ENCODE measurements at places on chromosomes 5 and 9. TPM values are rescaled to one million over a fixed set of nuclear protein-coding genes. Genes with fewer than 3 reads are reported as not detected.

Gene SPAG8
- total RNA-seq = 0.52 TPM

Gene MEGF9
- total RNA-seq = 48.9 TPM

DNA sequence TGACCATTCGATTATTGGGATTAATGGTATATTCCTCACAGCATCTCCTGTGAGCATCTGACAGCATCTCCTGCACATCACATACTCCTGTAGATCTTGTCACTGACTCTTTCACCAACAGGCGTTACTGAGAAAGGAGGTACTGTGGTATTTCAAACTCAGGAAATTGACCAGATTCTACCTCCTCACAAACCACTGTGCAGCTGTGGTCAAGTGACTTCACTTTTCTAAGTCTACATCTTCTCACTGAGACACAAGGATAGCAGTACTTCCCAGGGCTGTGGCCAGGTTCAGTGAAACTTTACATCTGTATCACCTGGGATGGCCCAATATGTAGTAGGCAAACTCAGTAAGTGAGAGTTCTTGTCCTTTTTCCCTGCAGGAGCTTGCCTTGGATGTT lies 332.3 kb upstream of the ADAMTSL1 start:
- DNase-seq = no peak

DNA sequence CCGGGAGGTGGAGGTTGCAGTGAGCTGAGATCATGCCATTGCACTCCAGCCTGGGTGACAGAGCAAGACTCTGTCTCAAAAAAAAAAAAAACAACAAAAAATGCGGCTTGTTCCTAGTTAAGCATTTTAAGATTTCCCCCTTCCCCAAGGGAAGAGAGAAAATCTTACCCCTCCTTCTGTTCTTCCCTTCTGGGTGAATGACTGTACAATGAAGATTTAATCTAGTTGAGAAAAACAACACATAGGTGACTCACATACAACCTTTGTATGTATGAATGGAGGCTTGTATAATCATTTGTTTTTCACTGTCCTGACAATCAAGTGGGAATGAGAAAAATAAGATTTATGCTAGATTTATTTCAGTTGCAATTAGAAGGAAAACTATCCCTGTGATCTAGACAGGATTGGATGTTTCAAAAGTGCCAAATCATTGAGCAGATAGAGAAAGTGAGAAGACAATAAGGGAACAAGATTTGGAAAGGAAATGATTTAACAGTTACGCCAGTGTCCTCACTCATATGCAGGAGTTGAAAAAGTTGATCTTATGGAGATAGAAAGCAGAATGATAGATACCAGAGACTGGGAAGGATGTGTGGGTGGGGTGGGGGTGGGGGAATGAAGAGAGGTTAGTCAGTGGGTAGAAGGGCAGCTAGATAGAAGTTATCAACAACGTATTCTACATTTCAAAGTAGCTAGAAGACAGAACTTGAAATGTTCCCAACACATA lies 16.7 kb downstream of the GDA start:
- no peak for DNase-seq

GRCh38 chr5:54040804-54041203 lies 269.6 kb downstream of the ARL15 start:
- DNase-seq = no peak

DNA sequence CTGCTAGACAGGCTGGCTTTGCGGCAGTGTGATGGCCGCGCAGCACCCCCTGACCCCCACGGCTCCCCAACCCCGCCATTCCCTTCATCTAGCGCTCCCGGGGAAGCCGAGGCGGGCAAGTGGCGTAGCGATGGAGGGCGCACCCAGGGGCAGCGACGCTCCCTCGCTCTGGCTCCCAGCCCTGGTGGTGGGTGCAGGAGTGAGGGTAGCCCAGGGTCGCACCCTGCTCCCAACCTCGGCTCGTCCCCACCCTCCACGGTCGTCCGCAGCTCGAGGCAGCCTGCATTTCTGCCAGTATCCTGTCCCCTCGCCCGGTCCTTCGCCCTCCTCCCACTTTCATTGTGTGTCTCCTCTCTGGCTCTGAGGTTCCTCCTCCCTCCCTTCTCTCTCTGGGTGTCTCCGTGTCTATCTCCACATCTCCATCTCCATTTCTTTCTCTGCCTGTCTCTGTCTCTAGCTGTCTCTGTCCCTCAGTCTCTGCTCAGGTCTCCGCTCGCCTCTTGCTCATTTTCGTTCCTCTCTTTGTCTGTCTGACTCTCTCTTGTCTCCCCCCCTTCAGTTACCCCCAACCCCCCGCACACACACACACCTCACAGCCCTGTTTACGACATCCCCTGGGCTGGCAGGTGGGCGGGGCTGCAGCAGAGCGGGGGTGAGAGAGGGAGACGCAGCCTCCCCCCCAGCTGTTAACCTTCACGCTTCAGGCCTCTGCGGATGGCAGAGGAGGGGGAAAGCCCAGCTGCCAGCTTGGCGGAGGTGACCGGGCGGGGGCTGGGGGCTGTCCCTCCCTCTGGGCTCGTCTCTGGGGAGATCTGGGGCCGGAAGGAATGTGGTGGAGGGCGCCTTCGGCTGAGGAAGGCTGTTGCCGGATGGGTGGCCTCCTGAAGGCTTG lies 48.7 kb upstream of the PSD2 start:
- no peak for DNase-seq

Gene CCDC187
- not detected for total RNA-seq

DNA sequence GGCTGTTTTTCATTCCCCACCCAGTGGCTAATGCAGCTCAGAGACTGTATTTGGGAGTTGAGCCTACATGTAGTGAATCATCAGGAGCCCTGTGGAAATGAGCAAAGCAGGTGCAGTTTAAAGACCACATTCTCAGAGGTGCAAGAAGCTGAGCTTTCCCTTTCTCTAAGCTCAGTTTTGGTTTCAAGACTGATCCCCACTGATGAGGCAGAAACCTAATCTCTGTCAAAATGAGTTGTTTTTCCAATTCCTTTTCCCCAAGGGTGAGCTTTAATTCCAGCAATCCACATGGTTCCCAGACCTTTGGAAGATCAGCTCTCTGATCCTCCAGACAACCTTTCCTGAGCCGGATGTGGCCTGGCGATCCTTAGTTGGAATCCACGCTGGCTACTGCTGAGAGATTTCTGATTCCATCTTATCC lies 420.5 kb downstream of the EBF1 start:
- DNase-seq = no peak

DNA sequence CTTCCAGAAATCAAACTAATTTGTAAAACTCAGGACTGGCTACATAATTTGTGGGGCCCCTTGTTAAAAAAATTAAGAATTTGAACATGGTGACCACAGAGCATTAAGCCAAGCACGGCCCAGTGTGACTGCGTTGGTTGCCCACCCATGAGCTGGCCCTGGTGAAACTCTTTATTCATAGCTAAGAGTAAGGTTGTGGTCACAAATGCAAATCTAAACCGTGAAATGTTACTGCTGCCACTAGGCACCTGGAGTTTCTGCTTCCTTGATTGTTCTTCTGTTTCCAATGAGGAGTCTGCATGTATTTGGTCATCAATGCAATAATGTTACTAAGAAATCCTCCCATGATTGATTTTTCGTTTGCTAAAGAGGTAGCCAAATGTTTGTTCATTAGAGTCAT lies 4.2 kb downstream of the GCNT1 start:
- DNase-seq = no peak

GRCh38 chr9:651371-651770 lies 190.1 kb upstream of the DMRT1 start:
- DNase-seq = no peak

Gene ARHGEF28
- 46.7 TPM for total RNA-seq

DNA sequence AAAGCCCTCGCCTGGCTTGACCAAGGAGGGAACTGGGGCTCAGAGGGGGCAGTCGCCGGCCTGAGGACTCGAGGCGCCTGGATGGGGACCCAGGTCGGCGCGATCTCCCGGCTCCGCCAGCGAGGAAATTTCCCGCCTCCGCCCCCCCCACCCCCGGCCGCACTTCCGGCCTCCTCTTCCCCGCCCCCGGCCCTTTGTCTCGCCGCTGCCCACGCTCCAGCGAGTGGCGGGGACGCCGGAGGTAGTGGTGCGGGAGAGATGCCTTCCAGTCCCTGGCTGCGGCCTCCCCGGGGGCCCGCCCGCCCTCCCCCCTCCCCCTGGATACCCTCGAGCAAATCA lies 448 bp upstream of the GPRIN1 start:
- DNase-seq = no peak

- DNase-seq = no peak
These were observed 136.1 kb upstream of the ELAVL2 start for GRCh38 chr9:23962101-23962500.

DNA sequence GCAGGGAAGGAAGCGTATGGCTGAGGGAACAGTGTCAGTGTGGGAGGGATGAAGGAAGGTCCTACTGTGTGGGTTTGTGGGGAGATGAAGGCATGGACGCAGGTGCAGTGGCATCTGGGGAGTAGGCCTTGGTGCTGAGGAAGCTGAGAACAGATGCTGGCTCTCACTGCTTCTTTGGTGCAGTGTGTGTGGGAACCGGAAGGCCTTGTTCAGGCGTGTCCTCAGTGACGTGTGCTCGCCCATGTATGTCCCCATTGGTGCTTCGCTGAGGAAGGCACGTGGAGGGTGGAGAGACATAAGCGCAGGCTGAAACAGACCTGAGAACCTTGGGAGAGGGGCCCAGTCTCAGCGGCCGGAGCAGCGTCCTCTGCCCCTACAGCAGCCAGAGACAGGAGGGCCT lies 18.7 kb downstream of the ADAMTS13 start:
- no peak for DNase-seq

DNA sequence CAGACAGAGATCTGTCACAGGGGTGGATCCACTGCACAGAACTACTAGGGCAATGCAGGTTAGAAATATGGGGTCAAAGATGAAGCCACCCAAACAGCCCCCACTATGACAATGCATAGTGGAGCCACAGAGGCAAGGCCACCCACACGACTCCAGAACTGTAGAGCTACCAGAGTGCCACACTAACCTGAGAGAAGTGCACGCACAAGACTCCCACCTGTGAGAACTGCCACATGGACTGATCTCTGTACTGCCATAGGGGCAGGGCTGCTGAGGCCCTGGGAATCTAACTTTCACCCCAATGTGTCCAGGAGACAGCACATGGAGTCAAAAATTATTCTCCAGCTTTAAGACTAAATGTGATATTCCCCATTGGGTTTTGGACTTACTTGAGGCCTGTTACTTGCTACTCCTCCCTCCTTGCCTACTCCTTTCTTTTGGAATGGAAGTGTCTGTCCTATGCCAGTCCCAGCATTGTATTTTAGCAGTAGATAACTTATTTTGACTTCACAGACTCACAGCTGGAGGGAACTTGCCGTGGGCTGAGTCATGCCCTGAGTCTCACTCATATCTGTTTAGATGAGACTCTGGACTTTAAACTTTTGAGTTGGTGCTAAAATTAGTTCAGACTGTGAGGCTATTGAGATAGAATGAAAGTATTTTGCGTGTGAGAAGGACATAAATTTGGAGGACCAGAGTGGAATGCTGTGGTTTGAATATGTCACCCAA lies 853.3 kb downstream of the MAT2B start:
- DNase-seq = no peak

- DNase-seq = peak; percentile 84
These were observed 62.3 kb downstream of the HMCN2 start for GRCh38 chr9:130327781-130328348.

- peak; percentile 84 for DNase-seq
These were observed 31.1 kb upstream of the ADAMTSL1 start for GRCh38 chr9:18442629-18443491.

DNA sequence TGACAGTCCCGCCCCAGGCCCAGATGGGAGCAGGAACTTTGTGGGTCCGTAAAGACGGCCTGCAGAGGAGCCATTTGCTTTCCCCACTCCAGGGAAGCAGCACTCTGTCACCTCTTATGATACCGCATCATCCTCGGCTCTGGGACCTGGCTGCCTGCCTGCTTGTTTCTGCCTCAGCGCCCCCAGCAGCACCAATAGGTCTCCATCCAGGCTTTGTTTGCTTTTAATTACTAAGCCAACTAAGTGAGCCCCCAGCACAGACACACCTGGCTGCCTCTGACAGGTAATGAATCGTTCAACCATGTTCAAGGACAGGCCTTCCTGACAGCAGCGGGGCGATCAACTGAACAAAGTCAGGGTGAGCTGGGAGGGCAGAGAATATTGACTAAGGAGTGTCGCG lies 141.4 kb downstream of the C5orf15 start:
- peak; percentile 58 for DNase-seq

GRCh38 chr9:123327697-123328100 lies 28.3 kb upstream of the CRB2 start:
- no peak for DNase-seq

GRCh38 chr9:70410368-70410767 lies 4.1 kb downstream of the KLF9 start:
- DNase-seq = peak; percentile 26

Gene SPINK1
- total RNA-seq = 2.5 TPM

GRCh38 chr5:115962565-115963402 lies 509 bp downstream of the LVRN start:
- DNase-seq = peak; percentile 72

Gene CD274
- 0.64 TPM for total RNA-seq

GRCh38 chr5:116479776-116480675 lies 94.6 kb downstream of the SEMA6A start:
- DNase-seq = no peak

Gene SV2C
- 0.16 TPM for total RNA-seq

DNA sequence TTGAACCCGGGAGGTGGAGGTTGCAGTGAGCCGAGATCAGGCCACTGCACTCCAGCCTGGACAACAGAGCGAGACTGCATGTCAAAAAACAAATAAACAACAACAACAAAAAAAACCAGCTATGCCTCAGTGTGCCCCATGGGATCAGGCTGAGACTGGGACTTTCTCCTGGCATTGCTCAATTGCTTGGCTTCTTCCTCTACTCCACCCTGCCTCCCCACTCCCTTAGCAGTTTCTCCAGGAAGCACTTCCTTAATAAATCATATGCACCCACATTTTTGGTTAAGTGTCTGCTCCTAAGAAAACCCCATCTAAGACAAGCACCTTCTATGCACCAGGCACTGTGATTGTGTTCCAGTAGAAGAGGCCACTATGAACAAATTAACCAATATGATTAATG lies 41.0 kb upstream of the TMEM252 start:
- DNase-seq = no peak

Gene FGF18
- total RNA-seq = 0.32 TPM

GRCh38 chr5:60488466-60489130 lies 211.4 kb downstream of the DEPDC1B start:
- DNase-seq = no peak

- DNase-seq = no peak
These were observed 133.7 kb downstream of the KIF4B start for GRCh38 chr5:155147222-155147621.

GRCh38 chr5:54579591-54580295 lies 62.2 kb downstream of the SNX18 start:
- no peak for DNase-seq

Data from suprapubic skin (tissue), 4 donors.